ENCODE measurements at places on chromosomes 1 and 21.

DNA sequence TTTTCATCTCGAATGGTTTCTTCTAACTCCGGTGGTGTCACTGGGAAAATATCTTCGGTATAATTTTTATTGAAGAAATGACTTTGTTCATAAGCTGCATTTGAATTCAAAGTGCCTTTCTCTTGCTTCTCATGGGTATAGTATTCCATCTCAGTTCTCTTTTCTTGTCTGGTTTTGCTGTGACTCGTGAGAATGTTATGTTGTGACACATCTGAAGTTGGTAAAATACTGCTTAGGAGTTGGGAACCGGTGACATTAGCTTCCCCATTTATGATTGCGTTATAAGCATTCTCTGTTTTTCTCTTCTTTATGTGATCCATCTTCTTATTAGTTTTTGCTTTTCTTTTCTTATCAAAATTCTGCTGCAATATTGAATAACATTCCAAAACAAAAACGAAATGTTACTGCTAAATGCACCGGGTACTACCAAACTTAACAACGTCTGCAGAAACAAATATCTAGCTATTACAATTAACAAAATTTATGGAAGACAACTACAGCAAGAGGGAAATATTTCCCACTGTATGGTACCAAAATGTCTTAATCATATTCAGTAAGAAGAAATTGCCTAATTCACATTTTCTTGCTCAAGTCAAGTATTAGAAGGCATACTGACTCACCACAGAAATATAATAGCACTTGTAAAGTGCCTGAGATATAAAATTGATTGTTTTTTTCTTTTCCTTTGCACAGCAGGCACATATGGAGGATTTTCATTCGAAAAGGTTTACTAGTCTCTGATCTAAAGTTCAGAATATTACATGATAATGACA lies 15.5 kb downstream of the LRIF1 start:
- no peak for DNase-seq

DNA sequence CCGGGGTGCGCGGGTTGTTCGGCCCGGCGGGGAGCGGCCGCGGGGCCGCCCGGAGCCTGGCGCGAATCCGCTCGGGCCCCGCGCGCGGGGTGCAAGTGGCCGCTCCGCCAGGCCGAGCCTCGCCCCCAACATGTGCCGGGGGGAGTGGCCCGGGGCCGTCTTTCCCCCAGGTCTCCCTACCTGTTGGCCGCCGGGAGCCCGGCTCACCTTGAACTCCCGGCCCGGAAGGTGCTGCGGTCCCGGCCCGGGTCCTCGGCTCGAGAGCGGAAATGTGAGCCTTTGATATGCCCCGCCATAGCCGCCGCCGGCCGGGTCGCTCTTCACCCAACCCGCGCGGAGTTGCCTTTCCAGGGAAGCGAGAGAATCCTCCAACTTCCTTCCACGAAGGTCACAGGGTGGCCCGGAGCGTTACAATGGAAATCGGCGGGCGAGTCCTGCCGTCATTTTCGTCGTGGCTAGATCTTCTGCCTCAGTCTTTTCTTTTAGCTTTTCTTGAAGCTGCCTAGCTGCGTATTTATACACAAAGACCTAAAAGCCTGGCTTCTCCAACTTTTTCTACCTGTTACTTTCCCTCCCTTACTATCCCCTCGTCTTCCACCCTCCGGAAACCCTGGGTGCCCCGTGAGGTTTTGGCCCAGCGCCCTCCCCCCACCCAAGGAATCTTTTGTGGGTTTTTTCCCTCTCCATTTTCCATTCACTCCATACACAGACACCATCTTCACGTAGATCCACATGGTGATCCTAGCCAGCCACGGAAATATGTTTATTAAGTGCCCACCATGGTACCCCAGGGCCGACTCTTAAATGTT lies 867 bp downstream of the PTGFRN start:
- no peak for DNase-seq

GRCh38 chr1:180360333-180361075 lies 130.4 kb downstream of the LHX4 start:
- no peak for DNase-seq

- no peak for DNase-seq
Observed at GRCh38 chr21:36873513-36873912, 93.0 kb downstream of the HLCS start.

DNA sequence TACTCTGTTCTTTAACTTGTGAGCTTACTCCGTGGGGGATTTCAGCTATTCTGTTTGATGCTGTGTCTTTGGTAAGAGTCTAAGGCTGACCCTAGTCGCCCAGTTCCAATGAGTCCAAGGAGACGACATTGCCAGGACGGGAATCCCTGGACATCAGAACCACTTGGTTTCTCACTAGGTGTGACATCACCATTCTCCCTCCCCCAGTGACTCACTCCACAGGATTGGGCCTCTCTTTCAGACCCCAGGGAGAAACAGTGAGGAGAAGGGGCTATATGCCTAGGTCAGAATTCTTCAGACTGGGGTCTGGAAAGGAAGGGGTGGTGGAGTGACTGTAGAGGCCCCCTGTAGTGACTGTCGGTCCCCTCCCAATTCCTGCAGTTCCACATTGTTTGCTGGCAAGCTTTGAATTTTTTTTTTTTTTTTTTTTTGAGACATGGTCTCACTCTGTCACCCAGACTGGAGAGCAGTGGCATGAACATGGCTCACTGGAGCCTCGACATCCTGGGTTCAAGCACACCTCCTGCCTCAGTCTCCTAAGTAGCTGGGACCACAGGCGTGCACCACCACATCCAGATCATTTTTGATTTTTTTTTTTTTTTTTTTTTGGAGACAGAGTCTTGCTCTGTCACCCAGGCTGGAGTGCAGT lies 21.3 kb downstream of the ALPL start:
- DNase-seq = no peak

- DNase-seq = no peak
Observed at GRCh38 chr1:241250465-241250864, 106.5 kb downstream of the RGS7 start.

- no peak for DNase-seq
Observed at GRCh38 chr21:42148097-42148496, 70.8 kb upstream of the ABCG1 start.

GRCh38 chr1:235098547-235098946 lies 30.1 kb downstream of the TOMM20 start:
- DNase-seq = no peak

DNA sequence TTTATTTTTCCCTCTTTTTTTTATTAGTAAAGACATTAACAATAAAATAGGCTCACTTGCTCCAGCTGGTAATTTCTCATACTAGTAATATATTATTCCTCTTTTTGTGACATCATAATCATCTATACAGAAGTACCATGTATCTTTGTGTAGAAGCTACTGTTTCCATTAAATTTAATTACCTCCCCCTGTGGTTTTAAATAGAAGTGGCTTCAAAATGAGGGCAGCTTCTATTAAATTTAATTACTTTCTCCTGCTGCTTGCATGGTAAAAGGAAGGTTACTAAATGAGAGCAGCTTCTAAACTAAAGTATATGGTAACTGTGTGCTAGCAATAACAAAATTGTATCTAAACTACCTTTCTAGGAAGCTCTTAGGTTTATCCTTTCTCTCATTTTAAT lies 94.0 kb downstream of the DPYD start:
- no peak for DNase-seq

GRCh38 chr1:25748531-25749205 lies 51.3 kb upstream of the SELENON start:
- DNase-seq = no peak

Measured in GM19239 (cell line).